ENCODE measurements at places on chromosomes 7 and 10.

DNA sequence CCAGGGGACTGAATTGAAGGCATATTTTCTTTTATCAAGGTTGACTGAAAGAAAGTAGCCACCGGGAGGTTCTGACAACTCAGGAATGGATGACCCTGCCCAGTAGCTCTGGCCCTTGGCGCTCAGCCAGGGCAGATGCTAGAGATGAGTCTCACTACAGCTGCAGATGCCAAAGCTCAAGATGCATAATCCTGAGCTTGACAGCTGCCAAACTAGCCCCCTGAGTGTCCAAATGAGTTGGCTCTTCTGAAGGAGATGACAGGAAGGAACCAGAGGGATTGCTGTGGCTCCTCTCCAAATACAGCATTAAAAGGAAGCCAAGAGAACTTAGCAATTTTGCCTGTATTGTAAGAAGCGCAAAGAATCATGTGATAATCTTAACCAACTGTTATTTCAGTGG lies 78.4 kb downstream of the NXPH1 start:
- no peak for DNase-seq

DNA sequence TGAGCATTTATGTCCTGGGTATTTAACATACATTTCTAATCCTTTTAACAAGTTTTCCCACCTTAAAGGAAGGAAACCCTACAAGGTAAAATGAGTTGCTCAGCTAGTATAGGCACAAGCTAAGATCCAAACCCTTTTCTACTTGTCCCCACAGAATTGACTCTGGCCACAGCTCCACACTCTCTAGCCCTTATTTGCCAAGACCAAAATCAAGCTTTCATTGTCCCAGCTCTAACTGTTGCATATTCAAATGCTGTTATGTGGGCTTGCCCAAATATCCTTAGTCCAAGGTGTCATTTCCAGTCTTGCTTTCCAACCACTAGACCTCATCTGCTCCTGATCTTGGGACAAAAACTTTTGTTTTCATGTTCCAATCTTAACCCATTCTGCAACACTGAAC lies 31.3 kb upstream of the LSM8 start:
- no peak for DNase-seq

- DNase-seq, result no peak
These were observed 6.6 kb downstream of the ANK3 start for GRCh38 chr10:60382946-60383681.

GRCh38 chr7:116423499-116423898 lies 76.0 kb upstream of the CAV2 start:
- DNase-seq, result no peak
